Neural crest cell (in vitro differentiated cells): ENCODE measurements at places on chromosomes 6 and 20. TPM values are rescaled to one million over a fixed set of nuclear protein-coding genes. Genes with fewer than 3 reads are reported as not detected.

VTA1 gene
- 48.1 and 49.5 TPM in 2 replicates for total RNA-seq

SPEF1 gene
- 0.54 and 0.55 TPM in 2 replicates for total RNA-seq

NPEPL1 gene
- 32.0 and 34.0 TPM in 2 replicates for total RNA-seq

MAP1LC3A gene
- total RNA-seq = 17.5 and 17.8 TPM in 2 replicates

SEL1L2 gene
- not detected in 2 replicates for total RNA-seq

ZNF76 gene
- 45.0 and 47.6 TPM in 2 replicates for total RNA-seq

LTB gene
- not detected in 2 replicates for total RNA-seq

ABHD16B gene
- total RNA-seq = not detected in 2 replicates

FGD2 gene
- total RNA-seq = not detected in 2 replicates

RSPH4A gene
- 2.2 and 2.4 TPM in 2 replicates for total RNA-seq

CST5 gene
- not detected in 2 replicates for total RNA-seq
